ENCODE measurements at places on chromosomes 1 and 21.
A peak's percentile ranks its signal among the peaks of the same experiment; 100 is the strongest.

DNA sequence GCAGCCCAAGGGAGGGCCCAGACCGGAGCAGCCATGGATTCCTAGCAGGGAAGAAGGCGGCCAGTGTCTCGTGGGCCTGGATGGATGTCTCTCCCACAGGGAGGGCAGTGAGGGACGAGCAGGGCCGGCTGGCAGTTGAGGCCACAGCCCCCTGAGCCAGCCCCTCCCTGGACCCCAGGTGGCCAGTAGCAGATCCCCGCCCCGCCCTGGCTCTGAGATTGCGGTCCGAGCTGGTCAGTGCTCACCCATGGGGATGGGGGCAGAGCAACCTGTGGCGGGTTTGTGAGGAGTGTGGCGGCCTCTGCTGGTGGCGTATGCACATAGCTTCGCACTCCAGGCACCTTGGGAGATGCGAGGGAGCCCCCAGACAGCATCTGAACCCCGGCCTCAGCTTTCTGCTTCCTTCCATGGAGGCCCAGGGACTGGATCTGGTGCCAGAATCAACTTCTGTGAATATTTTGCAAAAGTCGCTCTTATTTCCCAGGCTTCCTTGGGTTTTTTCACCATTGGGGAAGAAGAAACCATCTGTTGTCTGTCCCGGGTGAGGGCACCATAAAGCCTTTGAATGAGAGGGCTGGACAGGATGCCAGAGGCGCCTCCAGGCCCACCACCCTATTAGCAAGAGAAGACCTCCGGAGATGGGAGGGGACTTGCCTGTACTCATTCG is 8.4 kb upstream of the KCNN3 start:
- DNase-seq, result peak; percentile 68

DNA sequence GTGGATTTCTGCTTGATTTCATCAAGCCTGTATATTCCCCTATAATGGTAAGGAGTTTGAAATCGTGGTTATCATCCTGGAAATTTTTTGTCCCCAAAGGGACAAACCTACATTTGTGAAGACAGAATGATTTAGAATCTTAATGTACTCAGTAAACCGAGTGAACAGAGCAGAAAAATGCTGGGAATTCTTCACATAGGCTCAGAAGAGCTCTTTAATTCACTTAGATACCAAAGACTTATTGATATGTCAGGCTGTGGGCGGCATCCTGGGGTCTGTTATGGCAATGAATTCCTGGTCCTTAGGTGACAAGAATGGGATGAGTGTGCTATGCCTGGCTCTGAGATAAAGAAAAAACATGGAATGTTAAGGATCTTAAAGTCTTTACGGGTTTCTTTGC is 74.9 kb downstream of the ROR1 start:
- no peak for DNase-seq

GRCh38 chr21:32545948-32546441 is 39.3 kb downstream of the TCP10L start:
- DNase-seq, result no peak

- DNase-seq, result peak; percentile 48
Measured at GRCh38 chr1:228087771-228088251, 5.3 kb downstream of the ARF1 start.

GRCh38 chr1:228074954-228075730 is 7.4 kb upstream of the ARF1 start:
- no peak for DNase-seq

Data from H4 (cell line).